ENCODE measurements at places on chromosomes 2 and 18.

DNA sequence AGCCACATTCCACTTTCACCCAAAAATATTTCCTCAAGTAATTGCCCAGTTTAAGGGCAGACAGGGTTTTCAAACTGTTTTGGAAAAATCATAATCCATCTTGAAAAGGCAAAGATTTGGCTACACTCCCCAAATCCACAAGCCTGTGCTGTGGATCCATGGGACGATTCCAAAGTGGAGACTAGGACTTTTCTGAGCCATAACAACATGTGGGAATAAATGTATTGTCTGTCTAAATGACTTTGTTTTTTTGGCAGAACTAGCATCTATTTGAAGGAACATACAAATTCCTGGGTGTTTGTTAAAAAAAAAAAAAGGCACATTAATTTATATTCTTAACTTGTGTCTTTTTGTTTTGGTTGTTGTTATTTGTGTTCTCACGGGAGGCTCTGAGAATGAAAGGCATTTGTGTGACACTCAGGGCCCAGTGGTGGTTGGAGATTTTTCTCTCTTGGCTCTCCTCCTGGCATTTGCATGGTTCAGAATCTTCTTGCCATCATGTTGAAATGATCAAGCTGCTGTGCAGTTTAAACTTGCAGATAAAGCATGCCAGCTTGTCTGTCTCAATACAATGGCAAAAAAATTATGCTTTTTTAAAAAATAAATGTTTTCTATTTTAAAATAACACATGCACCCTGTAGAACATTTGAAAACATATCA, 277.4 kb downstream of the EN1 start:
- no peak for DNase-seq

GRCh38 chr18:76589316-76589715, 94.3 kb upstream of the ZNF516 start:
- DNase-seq, result no peak

GRCh38 chr2:190781604-190782198, 98.9 kb upstream of the GLS start:
- peak; percentile 53 for DNase-seq

DNA sequence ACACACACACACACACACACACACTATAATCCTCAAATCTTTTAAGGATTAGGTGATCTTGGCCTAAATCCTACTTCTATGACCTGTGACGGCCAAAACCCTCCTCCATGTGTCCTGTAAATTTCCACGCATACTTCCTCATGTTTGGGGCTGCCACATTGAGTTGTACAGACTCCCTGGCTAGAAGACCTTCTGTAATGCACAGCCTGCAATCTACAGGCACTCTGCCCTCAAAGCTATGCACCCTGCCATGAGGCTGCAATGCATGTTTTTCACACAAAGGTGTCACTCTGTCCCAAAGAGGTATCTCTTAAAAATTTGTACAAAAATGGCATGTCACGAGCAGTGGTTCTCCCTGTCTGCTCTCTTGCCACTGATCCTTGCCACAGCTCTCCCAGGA, 26.4 kb upstream of the B4GALT6 start:
- no peak for DNase-seq

DNA sequence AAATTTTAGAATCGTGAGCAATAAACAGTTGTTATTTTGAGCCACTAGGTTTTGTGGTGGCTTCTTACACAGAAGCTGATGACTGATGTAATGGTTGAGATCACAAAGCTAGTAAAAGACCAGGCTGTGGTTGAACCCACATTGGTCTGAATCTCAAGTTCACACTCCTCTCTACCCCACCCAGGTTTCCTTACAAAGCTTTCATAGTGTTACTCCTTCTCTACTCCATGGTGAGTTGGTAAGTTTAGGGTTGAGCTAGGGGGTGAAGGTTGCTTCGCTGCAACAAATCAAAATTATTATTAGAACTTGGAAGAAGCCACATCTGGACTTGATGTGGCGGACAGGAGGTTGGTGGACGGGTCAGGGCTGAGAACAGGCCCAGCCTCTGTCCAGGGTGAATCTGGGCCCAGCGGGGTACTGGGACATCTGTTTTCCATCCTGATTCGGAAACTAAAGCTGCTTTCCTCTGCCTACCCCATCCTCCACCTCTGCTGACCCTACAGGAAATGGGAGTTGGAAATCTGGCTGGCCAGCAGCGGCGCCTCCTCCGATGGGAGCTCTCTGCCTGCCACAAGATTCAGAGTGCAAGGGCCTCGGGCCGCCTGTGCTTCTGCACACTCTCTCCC, 86.3 kb downstream of the ZFP36L2 start:
- no peak for DNase-seq

- no peak for DNase-seq
Measured at GRCh38 chr2:34308140-34308539, 709.0 kb upstream of the FAM98A start.

Measured in amniotic stem cell (primary cell).